ENCODE measurements at places on chromosomes 7 and 10.

GRCh38 chr10:102455893-102456471, 4.6 kb upstream of the C10orf95 start:
- DNase-seq, result no peak

DNA sequence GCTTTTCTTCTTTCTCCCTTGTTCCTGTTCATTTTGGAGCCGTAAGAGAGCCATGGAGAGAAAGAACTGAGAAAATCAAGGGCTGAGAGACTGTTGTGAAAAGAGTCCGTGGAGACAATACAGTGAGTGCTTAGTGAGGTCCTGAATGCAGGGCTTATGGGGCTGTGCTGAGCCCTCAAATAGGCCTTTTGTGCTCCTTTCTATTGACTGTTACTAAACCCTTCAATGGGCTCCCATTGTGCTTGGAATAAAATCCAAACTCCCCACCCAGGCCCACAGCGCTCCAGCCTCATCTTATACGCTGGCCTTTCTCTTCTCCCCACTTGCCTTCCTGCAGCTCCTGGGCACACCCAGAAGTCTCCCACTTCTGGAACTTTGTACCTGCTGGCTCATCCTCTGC, 243.1 kb upstream of the HABP2 start:
- DNase-seq, result no peak

DNA sequence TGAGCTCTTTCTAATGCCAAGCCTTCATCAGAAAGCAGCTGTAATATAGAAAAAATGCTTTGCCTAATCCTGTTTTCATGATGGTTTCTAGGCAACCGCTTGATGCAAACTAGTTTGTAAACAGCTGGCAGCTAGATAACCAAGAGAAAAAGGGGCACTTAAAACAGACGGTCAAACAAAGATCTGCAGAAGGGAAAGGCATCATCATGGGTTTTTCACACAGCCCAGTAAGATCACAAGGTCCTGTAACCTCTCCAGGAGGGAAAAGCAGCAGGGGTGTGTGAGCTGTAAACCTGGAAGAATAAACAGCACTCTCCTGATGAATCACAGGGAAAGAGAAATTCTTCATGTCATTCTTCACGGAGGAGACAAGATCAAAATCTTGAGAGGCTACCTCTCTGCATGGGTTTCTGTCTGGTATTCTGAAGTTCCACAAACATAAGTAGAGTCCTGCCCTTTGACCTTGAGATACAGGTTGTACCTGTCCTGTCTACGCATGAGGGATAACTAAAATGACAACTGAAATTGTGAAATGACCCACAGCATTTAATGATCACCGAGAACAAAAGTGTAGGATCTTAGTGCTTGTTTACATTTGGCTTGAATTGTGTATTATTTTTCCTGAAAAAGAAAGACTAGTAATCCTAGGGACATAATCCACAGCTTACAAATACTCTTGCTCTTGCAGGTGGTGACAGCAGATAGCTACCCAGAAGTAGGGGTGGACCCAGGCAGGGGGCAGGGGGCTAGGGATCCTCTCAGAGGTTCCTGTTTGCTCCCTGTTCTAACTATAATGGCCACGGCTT, 48.0 kb downstream of the CREB3L2 start:
- DNase-seq, result no peak

- no peak for DNase-seq
Observed at GRCh38 chr10:110500515-110500905, 2.8 kb downstream of the DUSP5 start.

- DNase-seq, result no peak
Observed at GRCh38 chr7:104209063-104209462, 1.2 kb upstream of the ORC5 start.

DNA sequence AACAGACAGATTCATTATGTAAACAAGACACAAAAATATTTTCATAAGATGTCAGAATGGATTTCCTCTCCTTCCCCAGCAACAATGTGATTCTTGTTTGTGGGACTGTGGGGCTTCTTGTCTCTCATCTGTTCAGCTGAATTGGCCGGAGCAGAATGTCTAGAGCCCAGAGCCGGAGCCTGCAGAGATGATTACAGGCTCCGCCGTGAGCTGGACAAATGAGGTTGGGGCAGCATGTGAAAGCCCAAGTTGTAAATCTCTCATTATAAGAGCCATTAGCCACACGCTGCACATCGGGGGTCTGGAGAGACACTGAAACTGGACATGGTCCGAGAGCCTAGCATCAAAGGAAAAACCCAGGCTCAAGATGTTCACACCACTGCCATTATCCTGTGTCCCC, 137.0 kb upstream of the ADAM12 start:
- no peak for DNase-seq

DNA sequence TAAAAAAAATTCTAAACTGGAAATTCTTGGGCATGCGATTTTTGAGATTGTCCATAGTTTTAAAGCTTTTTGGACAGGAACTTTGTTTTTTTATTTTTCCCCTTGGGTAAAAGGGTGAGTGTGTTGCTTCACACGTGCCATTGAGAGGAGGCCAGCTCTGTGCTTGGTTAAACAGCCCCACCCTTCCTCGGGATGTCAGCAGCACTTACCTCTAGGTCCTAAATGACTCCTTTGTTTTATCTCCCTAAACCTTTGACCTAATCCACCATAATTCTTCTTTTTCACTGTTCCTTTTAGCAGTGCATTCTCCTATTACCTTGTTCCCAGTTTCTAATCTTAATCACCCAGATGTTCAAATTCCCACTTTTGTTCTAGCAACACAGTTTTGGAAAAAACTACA, 83.5 kb downstream of the SEMA3D start:
- DNase-seq, result no peak

GRCh38 chr10:9015005-9015404, 960.5 kb downstream of the GATA3 start:
- DNase-seq, result no peak

GRCh38 chr7:29976673-29977415, 12.8 kb downstream of the SCRN1 start:
- DNase-seq, result no peak

DNA sequence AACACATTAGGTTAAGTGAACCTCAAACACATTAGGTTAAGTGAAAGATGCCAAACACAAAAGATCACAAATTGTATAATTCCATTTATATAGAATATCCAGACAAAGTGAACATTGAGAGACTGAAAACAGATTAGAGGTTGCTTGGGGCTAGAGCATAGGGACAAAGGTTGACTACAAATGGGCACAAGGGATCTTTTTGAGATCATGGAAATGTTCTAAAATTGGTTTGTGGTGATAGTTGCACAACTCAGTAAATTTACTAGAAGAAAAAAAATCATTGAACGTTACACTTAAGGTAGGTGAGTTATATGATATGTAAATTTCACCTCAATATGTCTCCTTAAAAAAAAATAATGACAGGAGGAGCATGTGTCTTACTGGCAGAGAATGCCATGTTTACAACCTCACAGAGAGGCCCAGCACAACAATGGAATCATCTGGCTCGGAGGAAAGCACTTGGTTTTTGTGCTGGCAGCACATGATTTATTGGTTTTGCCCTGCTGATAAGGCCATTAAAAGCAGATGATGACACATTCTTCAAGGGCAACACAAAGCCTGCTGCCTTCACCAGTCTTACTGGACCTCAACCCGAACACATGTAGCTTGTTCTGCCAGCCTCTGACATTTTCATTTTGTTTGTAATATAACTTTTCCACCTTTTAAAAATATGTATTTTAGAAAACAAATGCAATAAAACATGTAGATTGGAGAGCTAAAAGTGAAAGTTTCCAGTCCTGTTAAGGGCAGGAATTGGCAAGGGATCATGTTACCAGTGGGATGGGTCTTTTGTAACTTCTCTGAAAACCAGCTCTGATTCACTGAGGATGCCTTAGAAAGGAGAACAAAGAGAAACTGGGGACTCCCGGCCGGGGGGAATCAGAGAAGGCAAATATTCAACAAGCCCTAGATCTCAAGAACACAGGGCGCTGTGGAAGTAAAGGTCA, 11.9 kb upstream of the LMOD2 start:
- DNase-seq, result no peak

DNA sequence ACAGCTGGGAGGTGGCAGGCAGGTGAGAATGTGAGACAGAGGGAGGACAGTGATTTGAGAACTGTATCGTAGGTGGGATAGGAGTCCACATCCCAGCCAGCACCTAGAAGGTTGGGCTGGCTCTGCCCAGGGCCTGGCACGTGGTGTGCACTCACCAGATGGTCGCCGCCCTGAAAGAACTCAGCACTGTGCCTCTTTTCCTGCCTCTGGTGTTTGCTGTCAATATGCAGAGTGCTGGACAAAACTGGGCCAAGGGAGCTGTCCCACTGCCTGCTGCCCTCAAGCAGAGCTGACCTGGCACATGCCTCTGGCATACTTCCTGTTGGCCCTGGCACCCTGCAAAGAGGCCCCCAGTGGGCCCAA, 36.8 kb downstream of the CHST3 start:
- DNase-seq, result no peak

DNA sequence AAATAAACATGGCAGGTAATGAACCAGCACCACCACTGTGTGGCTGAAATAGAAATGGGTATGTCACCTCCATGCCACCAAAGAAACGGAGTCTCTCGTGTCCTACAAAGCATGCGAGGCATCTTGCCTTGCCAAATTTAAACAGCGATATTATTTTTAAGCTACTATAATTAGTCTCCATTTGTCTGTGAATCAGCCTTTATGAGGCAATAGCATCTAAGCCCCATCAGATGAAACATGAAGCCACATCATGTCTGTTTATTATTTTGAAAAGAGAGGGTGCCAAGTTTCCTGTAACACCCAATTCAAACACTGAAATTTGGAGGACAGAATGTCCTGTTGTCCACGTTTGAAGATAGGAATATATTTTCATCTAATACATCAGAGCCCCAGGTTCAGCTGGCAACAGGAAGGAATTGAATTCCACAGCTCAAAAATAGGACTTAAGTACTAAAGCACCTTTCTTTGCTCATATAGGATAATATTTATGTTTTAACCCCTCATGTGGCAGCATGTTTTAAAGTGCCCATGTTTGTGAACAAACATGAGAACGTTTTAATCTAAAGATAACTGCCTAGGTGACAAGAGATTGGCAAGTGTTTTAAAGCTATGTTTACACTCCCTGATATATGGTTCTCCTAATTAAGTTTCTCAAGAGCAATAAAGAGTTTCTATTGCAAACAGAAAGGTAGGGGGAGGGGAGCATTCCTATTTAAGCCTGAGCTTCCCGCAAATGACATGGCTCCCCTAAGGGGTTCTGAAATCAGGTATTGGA, 86.8 kb downstream of the SORBS1 start:
- DNase-seq, result no peak

- DNase-seq, result no peak
Observed at GRCh38 chr7:46107610-46108217, 186.6 kb upstream of the IGFBP3 start.

GRCh38 chr7:155279787-155280445, 17.8 kb upstream of the INSIG1 start:
- no peak for DNase-seq

DNA sequence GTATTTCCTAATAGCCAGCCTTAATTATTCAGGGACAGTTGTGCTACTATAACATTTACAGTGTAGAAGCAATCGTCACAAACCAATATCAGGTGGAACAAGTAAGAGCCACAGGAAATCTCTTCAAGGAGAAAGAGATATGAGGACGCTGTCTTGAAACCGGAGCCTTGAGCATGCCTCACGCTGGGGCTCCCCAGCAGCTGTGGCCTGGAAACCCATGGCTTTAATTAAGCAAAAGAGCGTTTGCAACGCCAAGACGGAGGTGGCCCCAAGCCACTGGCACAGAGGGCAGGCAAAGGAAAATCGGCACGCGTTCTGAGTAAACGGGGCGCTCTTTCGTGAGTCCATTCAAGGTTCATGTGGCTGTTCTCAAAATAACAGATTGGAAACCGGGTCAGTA, 84.4 kb downstream of the C10orf90 start:
- no peak for DNase-seq

DNA sequence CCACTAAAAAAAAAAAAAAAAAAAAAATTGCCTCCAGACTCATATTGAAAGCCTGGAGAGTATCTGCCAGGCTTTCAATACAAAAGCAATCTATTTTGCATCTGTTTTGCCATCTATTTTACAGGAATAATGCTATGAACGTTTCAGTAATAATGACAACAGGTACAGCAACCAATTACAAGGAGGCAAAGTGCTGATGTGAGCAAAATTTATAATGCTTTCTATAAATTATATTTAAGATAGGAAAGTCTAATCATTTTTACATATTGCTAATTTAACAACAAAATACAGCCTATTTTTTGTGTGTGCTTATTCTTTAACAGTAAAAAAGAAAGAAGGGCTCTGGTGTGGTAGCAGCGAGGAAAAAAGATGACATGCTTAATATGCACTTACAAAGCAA, 10.0 kb downstream of the WDR91 start:
- no peak for DNase-seq

DNA sequence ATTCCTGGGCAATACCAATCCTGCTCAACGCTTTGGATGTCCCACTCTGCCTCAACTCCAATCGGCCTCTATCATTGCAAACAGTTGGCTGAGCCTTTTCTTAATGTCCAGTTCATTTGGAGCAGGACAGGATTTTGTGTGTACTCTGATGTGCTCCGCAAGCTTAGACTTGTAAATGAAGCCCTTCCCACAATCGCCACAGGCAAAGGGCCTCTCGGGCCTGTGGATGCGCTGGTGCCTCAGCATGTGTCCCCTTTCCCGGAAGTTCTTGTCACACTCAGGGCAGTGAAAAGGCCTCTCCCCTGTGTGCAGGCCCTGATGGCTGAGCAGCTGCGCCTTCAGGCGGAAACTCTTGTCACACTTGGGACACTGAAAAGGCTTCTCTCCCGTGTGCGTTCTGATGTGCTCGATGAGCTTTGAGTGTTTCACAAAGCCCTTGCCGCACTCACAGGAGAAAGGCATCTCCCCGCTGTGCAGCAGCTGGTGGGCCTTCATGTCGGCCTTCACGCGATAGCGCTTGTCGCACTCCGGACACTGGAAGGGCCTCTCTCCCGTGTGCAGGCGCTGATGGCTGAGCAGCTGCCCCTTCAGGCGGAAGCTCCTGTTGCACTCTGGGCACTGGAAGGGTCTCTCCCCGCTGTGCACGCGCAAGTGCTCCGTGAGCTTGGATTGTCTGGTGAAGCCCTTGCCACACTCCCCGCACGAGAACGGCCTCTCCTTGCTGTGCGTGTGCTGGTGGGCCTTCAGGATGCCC, 20.0 kb downstream of the ZNF786 start:
- DNase-seq, result no peak

- no peak for DNase-seq
Observed at GRCh38 chr10:124362568-124362967, 56.2 kb downstream of the OAT start.

GRCh38 chr7:3455806-3456595, 154.9 kb downstream of the SDK1 start:
- DNase-seq, result no peak

GRCh38 chr7:92876836-92877235, 40.5 kb upstream of the CDK6 start:
- no peak for DNase-seq

DNA sequence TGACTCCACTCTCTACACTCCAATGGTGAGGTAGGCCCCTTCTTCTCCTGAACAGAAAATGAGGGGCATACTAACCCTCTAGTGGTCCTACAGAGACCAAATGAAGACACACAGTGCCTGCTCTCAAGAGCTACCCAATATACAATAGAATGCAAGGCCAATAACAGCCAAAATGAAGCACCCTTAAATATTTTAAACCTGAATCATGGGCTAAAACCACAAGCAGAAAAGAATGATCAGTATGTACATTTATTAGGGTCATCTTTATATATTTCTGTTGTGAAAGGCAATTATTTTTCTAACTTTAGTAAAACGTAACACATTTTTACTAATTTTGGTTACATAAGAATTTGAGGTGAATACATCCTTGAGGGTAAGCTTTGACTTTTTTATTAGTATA, 49.9 kb upstream of the COL1A2 start:
- no peak for DNase-seq
